AG20443 (cell line): ENCODE measurements at places on chromosomes 2 and 18.

DNA sequence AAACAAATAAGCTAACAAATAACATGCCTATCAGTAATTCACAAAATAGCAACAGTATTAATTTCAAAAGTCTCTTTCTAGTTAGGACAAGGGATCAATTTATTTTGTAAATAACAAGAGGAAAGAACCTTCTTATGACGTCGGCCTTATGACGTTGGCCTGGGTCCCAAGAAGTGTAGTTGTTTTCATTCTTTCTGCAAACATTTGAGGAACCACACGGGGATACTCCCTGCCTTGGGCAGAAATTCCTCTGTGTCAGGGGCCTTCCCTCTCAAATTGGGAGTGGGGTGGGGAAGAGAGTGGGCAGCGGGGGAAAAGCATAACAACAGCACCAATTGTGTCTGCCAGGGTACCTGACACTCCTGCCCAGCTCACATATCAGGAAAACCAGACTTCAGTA is 1.3 kb downstream of the CCDC68 start:
- no peak for DNase-seq

- no peak for DNase-seq
These were observed 11.5 kb downstream of the GPR55 start for GRCh38 chr2:230913406-230914143.

- no peak for DNase-seq
These were observed 15.1 kb downstream of the AAK1 start for GRCh38 chr2:69628325-69629021.

GRCh38 chr2:189477756-189478155 is 36.5 kb downstream of the WDR75 start:
- DNase-seq, result no peak

DNA sequence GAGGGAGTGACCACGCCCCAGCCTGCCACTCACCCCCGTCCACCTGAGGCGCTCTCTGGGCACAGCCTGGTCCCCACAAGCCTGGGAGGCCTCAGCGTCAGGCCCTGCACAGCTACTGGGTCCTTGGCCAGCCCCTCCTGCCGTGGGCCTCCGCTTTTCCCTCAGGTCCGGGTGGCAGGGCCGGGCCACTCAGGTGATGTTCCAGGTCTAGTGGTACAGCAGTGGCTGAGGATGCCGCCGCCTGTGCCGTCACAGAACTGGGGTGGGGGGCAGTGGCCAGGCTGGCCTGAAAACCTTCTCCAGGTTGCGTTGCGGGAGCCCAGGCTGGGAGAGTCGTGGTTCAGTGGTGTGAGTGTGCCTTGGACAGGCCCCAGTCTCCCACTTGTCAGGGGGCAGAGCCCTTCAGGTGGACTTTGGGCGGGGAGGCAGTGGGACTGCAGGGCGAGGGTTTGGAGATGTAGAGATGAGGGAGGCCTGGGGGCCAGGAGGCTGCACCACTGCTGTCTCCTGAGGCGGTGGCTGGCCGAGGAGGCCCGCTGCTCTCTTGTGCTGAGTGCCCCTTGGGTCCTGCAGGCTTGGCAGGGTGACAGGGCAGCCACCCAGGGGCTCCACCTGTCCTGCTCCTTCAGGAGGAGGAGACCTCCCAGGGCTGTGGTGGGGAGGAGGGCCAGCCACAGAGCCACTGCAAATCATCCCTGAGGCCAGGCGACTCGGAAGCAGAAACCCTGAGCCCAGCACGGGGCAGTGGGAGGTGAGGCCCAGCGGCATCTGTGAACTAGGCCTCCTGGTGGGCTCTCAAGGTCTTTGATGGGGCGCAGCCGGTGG is 7.6 kb downstream of the GPC1 start:
- DNase-seq, result no peak

DNA sequence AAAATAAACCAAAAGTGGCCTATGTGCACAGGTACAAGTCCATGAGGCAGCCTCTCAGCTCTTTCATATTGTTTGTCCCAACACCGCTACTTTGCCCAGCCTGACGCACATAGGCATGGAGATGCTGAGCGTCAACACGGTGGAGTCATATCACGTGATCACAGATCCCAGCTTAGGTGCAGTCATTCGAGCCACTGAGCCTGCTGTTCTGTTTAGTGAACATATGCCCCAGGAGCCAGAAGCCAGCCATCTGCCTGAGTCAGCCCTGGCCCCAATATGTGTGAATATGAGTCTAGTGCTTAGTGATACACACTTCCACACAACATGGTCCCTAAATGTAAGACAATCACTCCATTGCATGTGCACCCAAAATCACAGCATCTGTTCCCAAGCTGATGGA is 88.2 kb upstream of the LCLAT1 start:
- DNase-seq, result no peak

DNA sequence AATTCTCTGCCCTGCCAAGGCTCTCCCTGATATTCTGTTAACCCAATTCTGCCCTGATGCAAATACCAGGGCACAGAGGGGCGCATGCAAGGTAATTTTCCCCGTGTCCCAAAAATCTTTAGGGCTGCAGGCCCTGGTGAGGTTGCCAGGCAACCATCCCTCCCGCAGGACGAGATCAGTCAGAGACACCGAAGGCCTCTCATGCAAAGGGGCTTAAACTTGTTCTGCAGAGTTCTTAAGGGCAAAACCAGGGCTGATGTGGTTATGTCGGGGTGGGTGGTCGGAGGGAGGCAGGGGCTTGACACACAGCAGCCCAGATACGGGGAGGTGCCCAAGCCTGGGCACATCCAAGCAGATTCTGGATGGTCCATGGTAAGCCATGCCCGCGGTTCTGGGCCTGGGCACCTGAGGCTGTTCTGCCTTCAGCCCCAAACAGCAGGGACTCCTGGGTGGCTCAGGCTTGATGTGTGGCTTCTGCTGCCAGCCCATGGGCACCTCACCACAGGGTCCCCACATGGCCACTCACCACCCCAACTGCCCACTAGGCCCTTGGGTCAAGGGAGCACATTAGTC is 27.2 kb downstream of the STEAP3 start:
- DNase-seq, result no peak

DNA sequence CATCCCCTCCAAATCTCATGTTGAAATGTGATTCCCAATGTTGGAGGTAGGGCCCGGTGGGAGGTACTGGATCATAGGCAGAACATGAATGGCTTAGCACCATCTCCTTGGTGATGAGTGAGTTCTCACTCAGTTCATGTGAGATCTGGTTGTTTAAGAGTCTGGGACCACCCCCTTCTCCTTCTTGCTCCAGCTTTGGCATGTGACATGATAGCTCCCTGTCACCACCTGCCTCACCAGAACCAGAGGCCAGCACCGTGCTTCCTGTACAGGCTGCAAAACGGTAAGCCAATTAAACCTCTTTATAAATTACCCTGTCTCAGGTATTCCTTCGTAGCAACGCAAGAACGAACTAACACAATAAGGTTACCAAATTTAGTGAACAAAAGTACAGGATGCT is 95.4 kb downstream of the ZBTB7C start:
- no peak for DNase-seq

DNA sequence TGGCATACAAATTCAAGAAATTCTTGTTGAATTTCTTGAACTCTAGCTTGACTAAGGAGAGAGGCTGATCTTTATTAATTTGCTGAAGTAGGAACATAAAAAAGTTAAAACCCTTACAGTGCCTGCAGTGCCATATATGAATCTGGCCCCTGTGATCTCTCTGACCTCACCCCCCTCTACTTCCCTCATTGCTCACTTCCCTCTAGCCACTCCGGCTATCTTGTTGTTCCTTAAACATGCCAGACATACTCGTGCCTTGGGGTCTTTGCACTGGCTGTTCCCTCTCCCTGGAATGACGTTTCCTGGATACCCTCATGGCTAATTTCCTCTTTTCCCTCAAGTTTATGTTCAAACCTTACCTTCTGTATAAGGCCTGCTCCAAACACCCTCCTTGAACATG is 246.3 kb upstream of the SIX2 start:
- no peak for DNase-seq

DNA sequence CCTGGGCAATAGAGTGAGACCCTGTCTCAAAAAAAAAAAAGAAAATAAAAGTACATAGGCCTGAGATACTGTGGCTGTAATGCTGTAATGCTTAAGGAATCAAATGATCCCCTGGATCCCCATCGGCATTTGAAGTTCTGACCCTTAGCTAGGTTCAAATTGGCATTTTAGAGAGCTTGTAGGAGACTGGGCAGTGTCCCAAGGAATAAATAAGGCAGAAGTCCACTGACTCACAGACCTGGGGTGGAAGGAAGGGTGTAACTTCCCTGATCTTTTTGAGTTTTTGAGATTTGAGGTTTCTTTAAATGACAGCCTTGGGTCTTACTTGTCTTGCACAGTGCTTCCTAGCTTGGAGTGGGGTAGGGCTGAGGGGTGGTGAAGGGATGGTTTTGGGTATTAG is 553.7 kb downstream of the SLC4A3 start:
- DNase-seq, result peak; percentile 18

- DNase-seq, result peak; percentile 76
These were observed at the start of gene RBMS1 for GRCh38 chr2:160493227-160494028. TSS of gene RBMS1 (minus strand) at chr2:160493807. CDS start at chr2:160493363, 444 bp downstream.

GRCh38 chr2:9419541-9419940 is 3.8 kb downstream of the ITGB1BP1 start:
- no peak for DNase-seq

- no peak for DNase-seq
These were observed 95.2 kb upstream of the BOD1L2 start for GRCh38 chr18:57051657-57052044.

DNA sequence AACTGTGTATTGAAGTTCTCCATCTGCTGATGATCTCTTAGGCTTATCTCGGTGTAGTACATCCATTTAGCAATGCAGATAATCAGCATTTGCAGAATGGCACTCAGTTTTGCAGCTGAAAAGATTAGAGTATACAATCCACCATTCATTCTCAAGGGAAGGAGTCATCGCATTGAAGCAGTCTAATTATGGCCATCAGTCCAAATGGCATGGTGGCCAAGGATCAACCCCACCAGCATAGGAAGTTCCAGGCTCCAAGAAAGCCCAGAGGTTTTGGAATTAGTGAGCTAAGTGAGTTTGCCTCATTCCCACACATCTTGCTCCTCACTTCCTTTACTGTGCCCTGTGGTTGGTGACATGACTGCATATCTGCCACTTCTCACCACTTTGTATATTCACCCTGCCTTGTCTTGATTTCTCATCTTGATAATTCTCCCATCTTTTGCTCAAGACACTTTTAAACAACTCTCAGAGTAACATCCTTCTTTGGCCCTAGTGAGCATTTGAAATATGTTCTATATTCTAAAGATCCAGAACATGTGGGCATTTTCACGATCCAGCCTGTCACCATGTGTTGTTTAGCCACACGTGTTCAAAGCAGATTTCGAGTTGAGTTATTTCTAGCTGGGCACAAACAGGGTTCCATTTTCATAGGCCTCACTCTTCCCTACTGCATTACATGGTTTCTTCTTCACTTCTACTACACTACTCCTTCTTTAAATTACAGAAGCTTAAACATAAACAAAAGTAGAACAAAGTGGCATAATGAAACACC is 1119.8 kb downstream of the TSN start:
- DNase-seq, result no peak

DNA sequence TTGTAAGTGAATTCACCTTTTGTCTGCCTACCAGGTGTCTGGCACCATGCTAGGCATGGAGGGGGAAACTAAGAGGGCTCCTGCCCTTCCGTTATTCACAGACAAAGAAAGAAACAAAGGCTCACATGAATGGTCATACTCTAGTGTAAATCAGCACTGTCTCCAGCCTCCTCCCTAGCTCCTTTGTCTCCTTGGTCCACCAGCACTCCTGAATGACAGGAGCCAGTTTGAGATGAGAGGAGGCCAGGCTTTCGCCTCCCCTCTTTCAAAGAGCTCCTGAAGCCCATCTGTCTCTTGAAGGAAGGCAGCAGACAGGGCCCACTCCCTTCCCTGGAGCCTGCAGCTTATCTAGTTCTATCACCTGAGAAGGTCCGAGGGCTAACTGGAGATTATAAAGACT is 18.7 kb downstream of the SATB2 start:
- no peak for DNase-seq

GRCh38 chr2:60212181-60212945 is 341.1 kb downstream of the BCL11A start:
- DNase-seq, result no peak

DNA sequence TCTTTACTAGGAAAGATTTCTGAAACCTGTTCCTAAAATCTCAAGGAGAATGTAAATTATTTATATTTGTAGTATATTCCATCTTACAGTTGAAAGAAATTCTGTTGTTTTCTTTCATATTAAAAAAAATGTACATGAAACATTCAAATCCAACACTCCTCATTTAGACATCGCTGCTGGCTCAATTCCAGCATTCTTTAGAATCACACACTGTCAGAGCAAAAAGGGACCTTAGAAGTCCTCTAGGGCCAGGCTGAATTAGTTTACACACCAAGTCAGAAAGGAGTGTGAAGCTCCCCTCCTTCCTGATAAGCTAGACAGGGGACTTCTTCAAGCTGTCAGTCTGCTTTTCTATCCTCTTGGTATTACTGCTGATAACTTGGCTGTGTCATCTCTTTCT is 158.6 kb upstream of the LTBP1 start:
- no peak for DNase-seq

DNA sequence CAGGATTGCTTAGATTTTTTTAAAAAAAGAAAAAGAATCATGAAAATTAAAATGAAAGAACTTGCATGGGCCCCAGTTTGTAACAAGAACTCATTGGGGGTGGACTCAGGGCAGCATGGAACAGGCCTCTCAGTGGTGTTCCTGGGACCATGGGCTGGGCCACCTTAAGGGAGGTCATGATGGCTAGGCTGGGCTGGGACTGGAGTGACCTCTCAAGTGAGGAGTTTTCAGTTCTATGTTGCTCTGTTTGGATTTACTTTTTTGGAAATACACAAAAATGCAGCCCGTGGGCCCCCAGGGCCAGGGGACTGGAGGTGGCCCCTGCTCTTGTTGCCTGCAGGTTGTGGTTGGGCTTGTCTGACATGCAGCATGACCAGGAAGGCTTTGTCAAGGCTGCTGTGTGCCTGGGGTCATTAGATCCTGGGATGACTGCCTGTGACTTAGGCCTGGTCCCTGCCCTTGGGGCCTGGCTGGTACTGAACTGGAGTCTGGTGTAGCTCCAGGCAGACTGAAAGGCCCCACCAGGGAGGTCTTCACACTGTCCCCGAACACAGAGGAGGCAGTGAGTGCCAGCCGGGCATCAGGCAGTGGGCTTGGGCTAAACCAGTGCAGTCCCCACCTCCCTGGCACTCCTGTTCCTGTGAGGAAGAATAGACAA is 115.6 kb downstream of the GLI2 start:
- DNase-seq, result no peak

GRCh38 chr2:117943013-117943672 is 70.7 kb downstream of the CCDC93 start:
- peak; percentile 53 for DNase-seq

DNA sequence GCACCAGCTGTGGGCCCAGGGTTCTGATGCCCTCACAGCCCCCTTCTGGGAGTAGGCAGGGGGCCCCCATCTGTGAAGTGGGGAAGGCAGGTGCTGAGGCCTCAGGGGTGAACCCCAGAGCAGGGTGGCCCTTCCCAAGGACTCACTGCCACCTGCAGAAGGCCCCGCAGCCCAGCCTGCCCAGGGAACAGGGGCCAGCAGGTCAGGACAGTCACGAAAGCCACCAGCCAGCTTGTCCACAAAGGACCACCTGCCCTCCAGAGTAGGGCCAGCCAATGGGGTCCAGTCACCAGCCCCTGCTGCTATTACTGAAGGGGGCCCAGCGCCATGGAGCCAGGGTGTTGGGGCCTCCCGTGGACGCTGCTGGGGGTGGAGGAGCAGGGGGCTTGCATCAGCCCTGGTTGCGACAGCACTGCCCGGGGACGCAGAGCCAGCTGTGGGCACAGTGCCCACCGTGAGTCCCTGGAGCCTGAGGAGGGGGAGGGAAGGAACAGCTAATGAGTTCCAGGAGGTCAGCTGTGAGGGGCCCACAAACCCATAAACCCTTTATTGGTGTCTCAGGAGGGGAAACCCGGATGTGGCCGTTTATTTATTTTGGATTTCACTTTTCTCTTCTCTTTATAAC is 11.5 kb upstream of the SNED1 start:
- DNase-seq, result peak; percentile 66

- DNase-seq, result no peak
These were observed 40.9 kb downstream of the CDH2 start for GRCh38 chr18:28136071-28136470.
